NCI-H748 treated with DMSO at 0.1 percent for 48 hours (cell line): ENCODE measurements at places on chromosomes 16 and 17.

GRCh38 chr17:45584092-45585036 lies 93.8 kb upstream of the PLEKHM1 start:
- DNase-seq = no peak

- DNase-seq = no peak
Measured at GRCh38 chr16:12685806-12686205, 117.9 kb downstream of the CPPED1 start.

GRCh38 chr17:57877803-57878377 lies 28.0 kb upstream of the MRPS23 start:
- no peak for DNase-seq

DNA sequence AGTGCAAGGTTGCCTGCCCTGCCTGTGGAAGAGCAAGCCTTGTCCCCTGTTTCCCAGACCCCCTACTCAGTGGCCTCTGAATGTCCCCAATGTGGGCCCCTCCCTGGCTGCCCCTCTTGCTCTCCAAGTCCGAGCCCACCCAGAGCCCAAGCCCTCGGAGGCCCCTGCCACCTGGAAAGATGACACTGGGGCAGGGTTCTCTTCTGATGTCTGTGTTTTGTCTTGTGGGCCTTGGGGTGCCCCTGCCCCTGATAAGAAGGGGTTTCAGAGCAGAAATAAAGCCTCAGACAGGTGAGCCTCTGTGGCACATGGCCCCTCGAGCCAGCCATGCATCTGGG lies 85.4 kb upstream of the CBX4 start:
- DNase-seq = no peak

DNA sequence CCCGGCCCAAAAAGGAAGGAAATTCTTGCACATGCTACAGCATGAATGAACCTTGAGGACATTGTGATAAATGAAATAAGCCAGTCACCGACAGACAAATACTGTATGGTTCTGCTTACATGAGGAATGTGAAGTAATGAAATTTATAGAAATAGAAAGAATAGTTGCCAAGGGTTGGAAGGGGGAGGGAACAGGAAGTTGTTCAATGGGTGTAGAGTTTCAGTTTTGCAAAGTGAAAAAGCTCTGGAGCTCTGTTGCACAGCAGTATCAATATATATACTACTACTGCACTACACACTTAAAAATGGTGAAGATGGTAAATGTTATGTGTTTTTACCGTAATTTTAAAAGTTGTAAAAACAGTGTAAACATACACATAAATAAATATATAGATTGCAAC lies 43.7 kb downstream of the PKD1L3 start:
- no peak for DNase-seq

DNA sequence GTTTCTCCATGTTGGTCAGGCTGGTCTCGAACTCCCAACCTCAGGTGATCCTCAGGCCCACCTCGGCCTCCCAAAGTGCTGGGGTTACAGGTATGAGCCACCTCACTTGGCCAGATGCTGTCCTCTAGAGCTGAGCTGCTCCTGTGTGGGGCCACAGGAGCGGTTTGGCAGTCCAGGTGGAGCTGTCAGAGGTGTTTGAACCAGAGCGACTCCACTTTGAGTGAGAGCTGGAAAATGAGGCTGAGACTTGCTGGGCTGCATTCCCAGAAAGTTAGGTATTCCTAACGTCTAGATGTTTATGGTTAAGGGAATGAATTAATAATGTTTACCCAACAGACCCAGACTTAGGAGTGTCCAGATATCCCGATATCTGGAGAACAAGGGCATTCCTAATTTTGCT lies 16.8 kb upstream of the PSMD7 start:
- no peak for DNase-seq

DNA sequence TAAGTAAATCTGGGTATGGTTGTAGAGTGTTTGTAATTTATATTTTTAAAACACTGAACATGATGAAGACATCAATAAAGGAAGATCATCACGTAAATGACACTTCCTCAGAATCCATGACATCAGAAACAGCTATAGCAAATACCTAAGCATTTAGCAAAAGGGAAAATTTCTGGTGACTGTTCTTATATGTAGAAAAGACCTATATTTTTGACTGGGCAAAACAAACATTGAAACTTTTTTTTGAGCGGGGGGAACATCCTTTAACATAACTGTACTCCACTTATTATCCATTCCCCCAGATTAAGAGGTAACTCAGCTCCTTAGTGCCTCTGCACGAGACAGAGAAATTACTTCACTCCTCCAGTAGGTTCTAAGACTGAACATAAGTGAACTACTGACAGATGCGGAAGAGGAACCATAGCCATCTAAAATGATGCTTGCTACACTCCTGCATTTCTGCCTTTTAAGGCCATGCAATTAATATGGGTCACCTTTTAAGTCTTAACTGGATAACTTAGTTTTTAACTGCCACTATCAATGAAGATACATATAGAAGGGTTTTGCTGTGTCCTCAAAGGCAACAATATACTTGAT lies 9.4 kb downstream of the CRYBA1 start:
- DNase-seq = no peak

- DNase-seq = no peak
Measured at GRCh38 chr16:20216591-20217217, 110.6 kb downstream of the GP2 start.

DNA sequence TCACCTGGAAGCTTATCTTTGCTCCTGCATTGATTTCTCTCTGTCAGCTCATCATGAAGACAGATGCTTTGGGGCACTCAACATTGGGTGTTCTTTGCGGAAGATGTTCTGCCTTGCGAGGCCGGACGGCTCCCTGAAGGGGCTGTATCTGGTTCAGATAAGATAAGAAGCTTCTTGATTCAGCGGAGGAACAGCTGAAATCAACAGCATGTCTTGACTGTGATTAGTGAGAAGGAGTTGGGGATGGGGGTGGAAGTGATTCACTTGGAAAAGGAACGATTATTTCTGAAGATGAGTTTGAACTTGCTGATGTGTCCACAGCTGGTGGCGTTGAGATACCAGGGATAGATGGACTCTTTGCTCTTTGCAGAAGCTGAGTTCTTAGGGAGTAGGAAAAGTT lies 126.9 kb upstream of the WSCD1 start:
- DNase-seq = no peak

GRCh38 chr17:14334276-14334840 lies 33.5 kb downstream of the HS3ST3B1 start:
- DNase-seq = no peak

GRCh38 chr17:27157297-27157696 lies 136.6 kb upstream of the WSB1 start:
- no peak for DNase-seq

DNA sequence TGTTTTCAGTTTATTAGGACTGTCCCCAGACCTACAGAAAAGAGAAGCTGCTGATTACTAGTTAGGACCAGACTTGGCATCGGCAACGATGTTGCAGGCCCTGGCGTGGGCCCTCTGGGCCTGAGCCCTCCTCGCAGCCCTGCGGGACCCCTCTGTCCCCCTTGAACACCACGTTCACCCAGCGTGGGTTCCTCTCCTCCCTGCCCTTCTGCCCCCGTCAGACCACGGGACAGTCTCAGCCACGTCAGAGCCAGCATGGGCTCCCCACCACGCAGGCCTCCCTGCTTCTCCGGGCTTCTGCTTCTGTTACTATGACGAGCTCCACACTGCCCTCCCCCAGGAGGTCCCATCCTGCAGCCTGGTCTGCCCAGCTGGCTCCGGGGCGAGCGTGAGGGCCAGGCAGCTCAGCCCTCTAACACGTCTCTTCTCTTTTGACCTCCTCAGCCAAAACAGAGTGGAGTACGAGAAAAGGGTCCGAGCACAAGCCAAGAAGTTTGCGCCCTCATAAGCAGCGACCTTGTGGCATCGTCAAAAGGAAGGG lies 9.1 kb upstream of the BAIAP3 start:
- DNase-seq = no peak

- no peak for DNase-seq
Measured at GRCh38 chr17:57266902-57267311, 10.6 kb downstream of the MSI2 start.
